Esophagus muscularis mucosa (tissue), 4 donors: ENCODE measurements at places on chromosomes 4 and X. TPM values are rescaled to one million over a fixed set of nuclear protein-coding genes. Genes with fewer than 3 reads are reported as not detected.

FHL1 gene
- 2,189 TPM for total RNA-seq

DGKK gene
- not detected for total RNA-seq

CDX4 gene
- not detected for total RNA-seq

ITGB1BP2 gene
- total RNA-seq: 19.9 TPM

SLC10A4 gene
- not detected for total RNA-seq

PALLD gene
- total RNA-seq: 2,232 TPM

DNA sequence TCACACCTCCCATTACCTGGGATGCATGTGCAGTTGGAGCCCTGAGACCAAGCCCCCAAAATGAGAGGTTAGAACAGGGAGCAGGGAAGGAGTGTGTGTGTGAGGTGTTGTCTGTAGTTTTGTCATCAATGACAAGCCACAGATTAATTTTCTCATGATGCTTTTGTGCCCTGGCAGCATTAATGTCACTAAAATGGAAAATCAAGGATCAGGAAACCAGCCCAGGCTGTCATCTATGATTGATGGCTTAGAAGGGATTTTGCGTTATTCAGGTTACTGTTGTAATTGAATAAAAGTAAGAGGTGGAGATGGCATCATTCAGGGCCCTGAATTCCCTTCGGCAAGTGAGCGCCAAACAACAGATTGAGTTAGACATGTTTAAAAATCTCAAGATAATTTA is 130.5 kb upstream of the C1QTNF7 start:
- DNase-seq: no peak
- H3K4me3 ChIP-seq: no peak overlapping the region
- H3K4me1 ChIP-seq: no peaks in the 10 kb centered on the region
- H3K36me3 ChIP-seq: no peaks in the 10 kb centered on the region

- H3K36me3 ChIP-seq: no peaks in the 10 kb centered on the region
- peak overlapping the region; percentile 87 for H3K27ac ChIP-seq
Observed at GRCh38 chrX:119694601-119695534, 1.9 kb upstream of the SEPTIN6 start.

DNA sequence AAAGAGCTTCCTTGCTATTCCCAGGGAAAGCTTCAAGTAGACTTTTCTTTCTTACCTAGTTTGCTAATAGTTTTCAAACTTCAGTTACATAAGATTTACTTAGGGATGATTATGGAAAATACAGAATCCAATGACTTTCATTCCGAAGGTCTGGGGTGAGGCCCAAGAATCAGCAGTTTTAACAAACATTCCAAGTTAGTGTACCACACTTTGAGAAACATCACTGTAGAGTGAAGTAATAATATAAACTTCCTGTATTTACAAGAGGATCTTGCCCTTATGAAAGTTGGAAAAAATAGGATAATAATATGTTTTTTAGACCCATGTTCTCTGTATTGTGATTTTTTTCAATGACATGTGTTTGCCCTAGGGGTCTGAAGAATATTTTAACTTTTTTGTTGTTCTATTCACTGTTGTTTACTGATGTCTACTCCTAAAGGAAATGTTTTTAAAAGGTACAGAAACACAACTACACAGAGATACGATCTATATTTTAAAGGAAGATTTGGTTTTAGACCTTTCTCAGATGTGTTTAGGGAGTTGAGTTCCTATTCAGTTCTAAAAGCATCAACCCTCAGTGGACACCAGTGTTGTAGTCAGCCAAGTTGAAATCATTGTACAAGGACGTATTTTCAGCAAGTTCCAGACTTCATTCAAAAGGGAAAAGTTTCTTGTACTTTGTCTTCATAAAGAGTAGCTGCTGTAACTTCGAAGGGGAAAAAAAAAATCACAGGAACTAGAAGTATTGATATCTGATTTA is 295.8 kb upstream of the SLC7A11 start:
- H3K4me1 ChIP-seq: no peaks in the 10 kb centered on the region
- H3K27me3 ChIP-seq: no peaks in the 10 kb centered on the region
- H3K36me3 ChIP-seq: no peaks in the 10 kb centered on the region
- no peak for DNase-seq
- H3K4me3 ChIP-seq: no peak overlapping the region

DNA sequence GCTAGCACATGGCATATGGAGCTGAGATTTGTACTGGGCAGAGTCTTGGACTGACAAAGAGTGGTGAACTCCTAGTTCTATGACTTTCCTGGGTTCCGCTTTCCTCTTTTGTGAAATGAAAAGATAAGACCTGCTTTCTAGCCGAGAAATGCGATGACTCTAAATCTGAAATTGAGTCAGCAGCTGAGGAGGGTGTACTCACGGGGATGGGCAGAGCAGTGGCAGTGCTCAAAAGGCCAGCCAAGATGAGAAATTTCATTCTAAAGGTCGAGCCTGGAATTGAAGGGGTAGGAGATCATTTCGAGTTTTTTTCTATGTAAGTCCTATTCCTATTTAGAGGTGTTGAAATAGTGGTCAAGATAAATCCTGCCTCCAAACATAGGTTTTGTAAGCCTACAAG is 47.0 kb downstream of the NUDT9 start:
- H3K4me3 ChIP-seq: no peak overlapping the region
- peak overlapping the region; percentile 53 for H3K27ac ChIP-seq
- DNase-seq: no peak
- H3K4me1 ChIP-seq: peaks cover 12% of the 10 kb centered on the region

- no peak overlapping the region for H3K4me3 ChIP-seq
- no peaks in the 10 kb centered on the region for H3K4me1 ChIP-seq
Observed at GRCh38 chr4:131119661-131120060, 2023.7 kb downstream of the C4orf33 start.

DNA sequence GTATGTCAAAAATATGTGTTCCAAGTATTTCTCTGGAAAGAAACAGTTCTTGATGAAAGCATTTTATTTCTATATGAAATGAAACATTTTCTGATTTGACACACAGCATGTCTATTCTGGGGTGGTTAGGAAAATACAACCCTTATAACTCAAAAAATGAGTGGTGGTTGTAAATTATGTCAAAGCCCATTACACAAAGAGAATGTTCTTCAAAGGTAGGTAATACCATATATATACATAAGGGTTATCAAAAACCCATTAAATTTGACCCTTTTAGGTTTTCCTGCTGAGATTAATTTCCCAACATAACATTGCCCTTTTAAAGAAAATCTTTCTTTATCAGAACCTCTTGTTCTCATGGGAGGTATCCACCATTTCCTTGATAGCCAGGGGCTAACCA is 420.5 kb upstream of the TECRL start:
- H3K36me3 ChIP-seq: no peaks in the 10 kb centered on the region
- no peak overlapping the region for H3K27ac ChIP-seq
- no peaks in the 10 kb centered on the region for H3K4me1 ChIP-seq

GRCh38 chrX:118171356-118171755 is 54.7 kb upstream of the KLHL13 start:
- H3K27ac ChIP-seq: no peak overlapping the region
- no peak for DNase-seq
- H3K27me3 ChIP-seq: no peaks in the 10 kb centered on the region
- H3K4me1 ChIP-seq: no peaks in the 10 kb centered on the region
- H3K36me3 ChIP-seq: no peaks in the 10 kb centered on the region
- H3K4me3 ChIP-seq: no peak overlapping the region

- H3K36me3 ChIP-seq: no peaks in the 10 kb centered on the region
- H3K4me1 ChIP-seq: peaks cover 24% of the 10 kb centered on the region
- H3K27ac ChIP-seq: no peak overlapping the region
- no peaks in the 10 kb centered on the region for H3K27me3 ChIP-seq
Observed at GRCh38 chr4:129362691-129363274, 266.8 kb downstream of the C4orf33 start.

GRCh38 chr4:151484396-151485102 is 75.6 kb downstream of the FHIP1A start:
- DNase-seq: no peak
- H3K4me1 ChIP-seq: no peaks in the 10 kb centered on the region
- no peaks in the 10 kb centered on the region for H3K36me3 ChIP-seq
- H3K27ac ChIP-seq: no peak overlapping the region
- no peaks in the 10 kb centered on the region for H3K27me3 ChIP-seq

DNA sequence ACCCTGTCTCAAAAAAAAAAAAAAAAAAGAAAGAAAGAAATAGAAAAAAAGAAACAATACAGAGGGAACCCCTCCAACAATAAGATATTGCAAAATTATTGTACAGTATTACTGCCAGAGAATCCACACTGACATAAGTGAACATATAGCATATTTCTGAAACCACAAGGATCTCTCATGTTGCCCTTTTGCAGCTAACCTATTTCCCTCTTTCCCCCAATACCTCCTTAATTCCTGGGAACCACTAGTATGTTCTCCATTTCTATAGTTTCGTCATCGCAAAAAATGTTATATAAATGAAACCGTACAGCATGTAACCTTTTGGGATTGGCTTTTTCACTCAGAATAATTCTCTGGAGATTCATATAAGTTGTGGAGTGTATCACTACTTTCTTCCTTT is 20.0 kb upstream of the BMP2K start:
- no peaks in the 10 kb centered on the region for H3K36me3 ChIP-seq
- no peaks in the 10 kb centered on the region for H3K4me1 ChIP-seq
- no peak overlapping the region for H3K27ac ChIP-seq
- no peak for DNase-seq

GRCh38 chr4:28435314-28435713 is 1574.7 kb downstream of the STIM2 start:
- no peaks in the 10 kb centered on the region for H3K27me3 ChIP-seq
- H3K36me3 ChIP-seq: no peaks in the 10 kb centered on the region
- no peak overlapping the region for H3K4me3 ChIP-seq
- H3K27ac ChIP-seq: no peak overlapping the region

- DNase-seq: no peak
- H3K4me3 ChIP-seq: no peak within 1 kb of the TSS
Observed at GRCh38 chr4:3248811-3249661, at the start of gene MSANTD1. MSANTD1 (plus strand) TSS chr4:3249159; CDS start chr4:3249223, 64 bp downstream.

- H3K36me3 ChIP-seq: no peaks in the 10 kb centered on the region
- no peak overlapping the region for H3K4me3 ChIP-seq
- H3K4me1 ChIP-seq: no peaks in the 10 kb centered on the region
- H3K27ac ChIP-seq: no peak overlapping the region
- no peaks in the 10 kb centered on the region for H3K27me3 ChIP-seq
- no peak for DNase-seq
Observed at GRCh38 chrX:42128020-42128419, 204.7 kb upstream of the CASK start.

GRCh38 chrX:9135901-9136510 is 102.1 kb upstream of the FAM9B start:
- no peaks in the 10 kb centered on the region for H3K36me3 ChIP-seq
- H3K4me3 ChIP-seq: no peak overlapping the region

GRCh38 chrX:127011629-127012028 is 192.1 kb downstream of the PRR32 start:
- no peak for DNase-seq
- no peaks in the 10 kb centered on the region for H3K27me3 ChIP-seq
- H3K4me1 ChIP-seq: no peaks in the 10 kb centered on the region

GRCh38 chrX:153491351-153491914 is 3.3 kb upstream of the BGN start:
- H3K4me1 ChIP-seq: peaks cover 2% of the 10 kb centered on the region
- H3K27ac ChIP-seq: no peak overlapping the region
- H3K4me3 ChIP-seq: no peak overlapping the region

DNA sequence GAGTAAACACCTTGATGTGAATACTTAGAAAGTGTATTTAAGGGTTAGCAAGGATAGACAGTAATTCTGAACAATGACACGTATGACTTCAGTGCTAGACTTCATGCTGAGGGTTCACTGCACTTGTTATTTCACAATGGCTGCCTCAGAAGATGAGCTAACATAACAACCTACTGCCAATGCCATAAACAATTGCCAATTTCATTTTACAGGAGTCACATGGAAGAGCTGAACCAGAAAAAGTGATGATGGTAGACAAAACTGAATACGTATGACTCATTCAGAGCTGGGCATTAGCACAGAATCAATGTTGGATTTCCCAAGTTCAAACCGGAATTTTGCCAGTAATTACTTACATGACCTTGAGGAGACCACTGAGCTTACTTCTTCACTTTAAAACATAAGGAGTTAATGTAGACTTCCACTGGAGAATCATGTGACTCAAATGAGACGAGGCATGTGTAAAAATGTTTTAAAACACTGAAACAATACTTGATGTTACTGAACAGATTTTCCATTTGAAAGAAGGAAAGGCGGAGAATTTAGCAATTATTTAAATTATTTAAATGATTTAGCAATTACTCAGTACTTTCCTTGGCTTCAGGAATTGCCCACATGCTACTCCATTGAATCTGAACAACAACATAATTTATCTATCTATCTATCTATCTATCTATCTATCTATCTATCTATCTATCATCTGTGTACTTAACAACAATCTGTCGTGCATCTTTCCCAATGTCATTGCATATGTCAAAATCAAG is 868.5 kb upstream of the SLIT2 start:
- no peaks in the 10 kb centered on the region for H3K27me3 ChIP-seq
- DNase-seq: no peak
- H3K27ac ChIP-seq: no peak overlapping the region

- H3K27ac ChIP-seq: peak overlapping the region; percentile 92
- no peaks in the 10 kb centered on the region for H3K36me3 ChIP-seq
- no peak for DNase-seq
- peaks cover 32% of the 10 kb centered on the region for H3K4me1 ChIP-seq
Observed at GRCh38 chr4:80265571-80266252, 752 bp upstream of the FGF5 start.
